ENCODE measurements at places on chromosomes 4 and X. TPM values are rescaled to one million over a fixed set of nuclear protein-coding genes. Genes with fewer than 3 reads are reported as not detected.

- DNase-seq: peak; percentile 86
These were observed 8.3 kb upstream of the MAP7D3 start for GRCh38 chrX:136259543-136259942.

GRCh38 chr4:32477518-32477917 is 1757.3 kb downstream of the PCDH7 start:
- DNase-seq: no peak

GRCh38 chr4:47686294-47686872 is 151.5 kb downstream of the CORIN start:
- peak; percentile 77 for DNase-seq

NR3C2 gene
- 9.9 TPM for total RNA-seq

Data from dermis blood vessel endothelial cell (primary cell).